ENCODE measurements at places on chromosomes 7 and 10.
A peak's percentile ranks its signal among the peaks of the same experiment; 100 is the strongest.

- no peak for DNase-seq
Measured at GRCh38 chr10:118714366-118714765, 40.4 kb downstream of the CACUL1 start.

DNA sequence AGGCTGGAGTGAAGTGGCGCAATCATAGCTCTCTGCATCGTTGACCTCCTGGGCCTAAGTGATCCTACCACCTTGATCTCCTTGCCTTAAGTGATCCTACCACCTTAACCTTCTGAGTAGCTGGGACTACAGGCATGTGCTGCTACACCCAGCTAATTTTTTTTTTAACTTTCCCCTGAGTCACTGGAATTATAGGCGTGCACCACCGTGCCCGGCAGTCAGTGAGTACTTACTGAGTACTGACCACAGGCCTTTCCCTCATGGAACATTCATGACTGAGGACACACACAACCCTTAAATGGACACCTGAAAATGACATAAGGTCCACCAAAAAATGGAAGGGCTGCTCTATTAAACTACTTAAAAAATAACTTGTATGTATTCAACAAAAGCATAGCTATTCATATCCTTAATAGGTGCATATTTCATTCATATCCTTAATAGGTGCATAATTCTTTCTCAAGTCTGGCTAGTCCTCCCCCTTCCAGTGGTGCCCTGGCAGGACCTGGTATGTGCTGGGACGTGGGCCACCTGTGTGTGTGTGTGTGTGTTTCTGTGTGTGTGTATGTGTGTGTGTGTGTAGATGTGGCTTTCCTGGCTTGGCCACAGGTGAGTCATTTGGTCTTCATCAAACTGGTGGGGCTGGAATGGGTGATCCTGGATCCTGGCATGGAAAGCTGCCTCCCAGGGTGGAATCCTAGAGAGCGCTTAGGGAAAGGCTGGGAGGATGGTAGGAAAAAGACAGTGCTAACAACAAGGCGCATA, 3.5 kb downstream of the FAM180A start:
- no peak for DNase-seq

GRCh38 chr10:132652936-132653590, 115.5 kb downstream of the INPP5A start:
- no peak for DNase-seq

DNA sequence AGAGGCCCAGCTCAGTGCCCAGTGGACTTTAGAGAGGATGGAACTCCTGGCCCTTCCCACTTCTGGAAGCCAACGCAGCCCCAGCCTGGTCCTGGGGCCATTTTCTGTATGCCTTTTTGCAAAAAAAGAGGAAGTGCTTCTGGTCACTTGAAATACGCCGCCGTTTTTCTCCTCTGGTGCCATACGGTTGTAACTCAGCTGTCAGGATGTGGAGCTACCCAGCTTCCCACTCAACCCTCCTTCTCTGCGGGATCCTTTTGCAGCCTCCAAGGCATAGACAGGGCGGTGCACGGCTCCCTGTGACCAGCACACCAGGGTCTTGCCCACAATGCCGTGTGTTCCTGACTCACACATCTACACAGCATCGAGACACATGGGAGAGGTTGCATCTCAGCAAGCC, 369.6 kb downstream of the TCERG1L start:
- DNase-seq = no peak

- DNase-seq = no peak
Measured at GRCh38 chr7:99674995-99675742, 4.6 kb downstream of the CYP3A5 start.

DNA sequence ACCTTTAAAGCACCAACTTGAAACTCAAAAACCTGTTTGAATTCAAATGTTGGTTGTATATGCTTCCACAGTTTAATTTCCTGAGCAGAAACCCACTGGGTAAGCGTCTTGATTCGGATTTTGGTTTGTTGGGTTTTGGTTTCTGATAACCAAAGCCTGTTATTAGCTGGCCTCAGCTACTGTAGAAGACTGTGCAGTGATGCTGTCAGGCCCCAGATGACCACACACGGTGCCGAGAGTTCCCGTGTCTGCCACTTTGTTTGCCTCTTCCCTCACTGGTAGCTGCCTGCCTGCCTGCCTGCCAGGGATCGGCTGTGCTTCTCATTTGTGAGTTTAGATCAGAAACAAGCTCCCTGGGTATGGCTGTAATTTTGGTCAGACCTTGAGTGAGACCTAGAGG, 5.6 kb downstream of the MDH2 start:
- no peak for DNase-seq

DNA sequence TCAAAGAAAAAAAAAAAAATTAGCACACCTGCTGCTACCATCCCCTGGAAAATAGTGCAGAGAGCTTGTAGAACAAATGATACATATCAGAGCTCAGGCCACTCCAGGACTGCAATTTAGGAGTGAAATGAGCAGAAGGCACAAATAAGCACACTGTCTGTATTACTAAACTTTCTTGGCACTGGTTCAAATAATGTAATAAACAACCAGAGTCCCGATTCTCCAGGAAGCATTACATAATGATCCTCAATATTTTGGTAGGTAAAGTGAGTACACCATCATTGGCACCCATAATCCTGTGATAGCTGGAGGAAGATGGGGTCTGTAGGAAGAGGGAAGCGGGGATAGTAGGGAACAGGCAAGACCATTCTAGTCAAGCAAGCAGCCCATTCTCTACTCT, 74.3 kb downstream of the SVOPL start:
- DNase-seq = no peak

DNA sequence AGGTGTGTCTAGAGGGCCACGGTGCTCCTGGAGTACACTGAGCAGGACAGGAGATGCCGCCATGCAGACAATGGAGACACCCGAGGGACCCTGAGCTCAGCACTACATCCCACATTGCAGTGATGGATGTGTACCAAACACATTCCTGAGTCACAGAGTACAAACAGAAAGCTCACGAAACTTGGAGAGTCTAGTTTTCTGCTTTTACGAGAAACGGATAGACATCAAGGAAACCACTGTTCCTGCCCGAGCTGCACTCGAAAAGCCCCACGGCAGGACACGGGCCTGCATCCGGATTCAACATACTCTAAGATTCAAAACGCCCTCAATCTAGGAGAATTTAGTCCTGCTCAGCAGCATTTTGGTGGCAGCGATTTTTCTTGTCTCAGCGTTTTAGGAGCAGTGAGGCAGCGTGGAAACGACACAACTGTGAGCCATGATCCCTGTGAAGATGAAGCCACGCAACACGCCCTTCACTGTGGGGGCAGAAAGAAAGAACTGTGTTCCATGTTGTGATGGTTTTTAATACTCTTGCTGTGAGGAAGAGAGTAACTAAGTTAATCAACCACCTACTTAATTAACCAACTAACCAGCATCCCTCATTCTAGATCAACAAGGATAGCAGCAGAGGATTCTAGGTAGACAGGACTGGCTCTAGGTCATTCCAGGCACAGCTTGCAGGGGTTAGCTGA, 3.2 kb downstream of the TNS3 start:
- no peak for DNase-seq

DNA sequence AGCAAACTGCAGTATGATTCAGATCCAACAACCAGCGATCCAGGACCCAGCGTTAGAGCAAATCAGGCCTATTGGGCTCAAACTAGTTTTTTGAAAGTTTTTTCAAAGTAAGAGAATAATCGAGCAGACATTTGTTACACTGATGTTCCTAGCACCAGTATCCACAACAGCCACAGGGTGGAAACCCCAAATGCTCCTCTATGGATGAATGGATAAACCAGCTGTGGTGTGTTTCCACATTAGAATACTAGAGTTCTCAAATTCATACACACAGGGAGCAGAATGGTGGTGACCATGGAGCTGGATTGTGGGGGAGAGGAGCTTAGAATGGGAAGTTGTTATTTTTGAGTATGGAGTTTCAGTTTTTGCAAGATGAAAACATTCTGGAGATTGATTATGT, 60.7 kb downstream of the PDIA4 start:
- DNase-seq = no peak

DNA sequence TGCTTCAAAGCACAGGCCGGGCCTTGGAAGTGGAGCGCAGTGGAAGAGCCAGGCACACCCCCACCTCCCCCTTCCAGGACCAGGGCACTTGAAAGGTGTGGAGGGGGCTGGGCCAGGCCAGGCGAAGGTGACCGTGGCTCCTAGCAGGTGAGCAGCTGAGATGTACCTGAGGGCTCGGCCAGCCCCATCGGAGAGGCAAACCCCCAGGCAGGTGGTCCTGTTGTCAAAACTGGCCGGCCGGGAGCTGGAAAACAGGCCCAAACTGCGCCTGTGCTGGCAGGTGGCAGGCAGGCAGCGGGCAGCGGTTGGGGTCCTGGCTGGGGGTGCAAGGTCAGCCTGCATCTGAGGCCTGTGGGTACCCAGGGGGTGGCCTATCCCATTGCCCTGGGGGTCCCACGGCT, 96.4 kb upstream of the DNAAF5 start:
- DNase-seq = no peak

DNA sequence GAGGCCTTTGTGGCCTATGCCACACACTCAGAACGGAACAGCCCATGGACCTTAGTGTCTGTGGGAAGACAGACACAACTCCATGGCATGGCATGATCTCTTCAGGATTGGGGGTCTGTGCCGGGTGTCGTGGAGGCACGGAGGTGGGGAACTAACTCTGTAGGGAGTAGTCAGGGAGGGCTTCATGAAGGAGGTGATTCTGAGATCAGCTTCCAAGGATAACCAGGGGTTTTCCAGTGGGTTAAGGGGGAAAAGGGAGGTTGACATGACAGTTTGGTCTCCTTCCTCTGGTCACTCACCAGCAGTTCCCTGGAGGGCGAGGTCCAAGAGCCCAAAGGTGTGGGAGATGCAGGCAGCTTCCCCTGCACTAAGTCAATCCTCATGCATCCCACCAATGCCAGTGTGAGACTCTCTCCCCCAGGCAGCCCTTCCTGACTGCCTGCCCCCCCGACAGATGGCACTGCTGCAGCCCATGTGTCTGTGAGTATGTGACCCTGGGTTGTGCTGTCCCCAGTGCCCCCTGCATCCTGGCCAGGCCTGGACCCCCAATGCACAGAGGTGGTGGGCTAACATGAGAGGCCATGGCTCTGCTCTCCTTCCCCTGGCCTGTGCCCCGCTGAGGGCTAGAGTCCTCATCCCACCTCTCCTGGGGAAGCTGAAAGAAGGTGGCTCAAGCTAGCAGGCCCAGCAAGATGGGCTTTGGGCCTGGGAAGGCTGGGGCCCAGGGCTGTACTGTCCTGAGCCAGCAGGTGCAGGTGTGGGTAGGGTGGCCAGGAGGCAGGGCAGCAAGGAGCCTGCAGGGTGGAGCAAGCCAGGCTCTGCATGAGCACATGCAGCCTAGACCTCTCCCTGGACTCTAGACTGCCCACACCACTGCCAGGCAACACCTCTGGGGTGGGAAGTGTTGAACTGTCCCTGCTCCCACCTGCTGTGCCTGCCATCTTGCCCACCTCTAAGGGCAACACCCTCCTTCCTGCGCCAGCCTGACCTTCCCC, 39.7 kb downstream of the RASGEF1A start:
- peak; percentile 17 for DNase-seq

DNA sequence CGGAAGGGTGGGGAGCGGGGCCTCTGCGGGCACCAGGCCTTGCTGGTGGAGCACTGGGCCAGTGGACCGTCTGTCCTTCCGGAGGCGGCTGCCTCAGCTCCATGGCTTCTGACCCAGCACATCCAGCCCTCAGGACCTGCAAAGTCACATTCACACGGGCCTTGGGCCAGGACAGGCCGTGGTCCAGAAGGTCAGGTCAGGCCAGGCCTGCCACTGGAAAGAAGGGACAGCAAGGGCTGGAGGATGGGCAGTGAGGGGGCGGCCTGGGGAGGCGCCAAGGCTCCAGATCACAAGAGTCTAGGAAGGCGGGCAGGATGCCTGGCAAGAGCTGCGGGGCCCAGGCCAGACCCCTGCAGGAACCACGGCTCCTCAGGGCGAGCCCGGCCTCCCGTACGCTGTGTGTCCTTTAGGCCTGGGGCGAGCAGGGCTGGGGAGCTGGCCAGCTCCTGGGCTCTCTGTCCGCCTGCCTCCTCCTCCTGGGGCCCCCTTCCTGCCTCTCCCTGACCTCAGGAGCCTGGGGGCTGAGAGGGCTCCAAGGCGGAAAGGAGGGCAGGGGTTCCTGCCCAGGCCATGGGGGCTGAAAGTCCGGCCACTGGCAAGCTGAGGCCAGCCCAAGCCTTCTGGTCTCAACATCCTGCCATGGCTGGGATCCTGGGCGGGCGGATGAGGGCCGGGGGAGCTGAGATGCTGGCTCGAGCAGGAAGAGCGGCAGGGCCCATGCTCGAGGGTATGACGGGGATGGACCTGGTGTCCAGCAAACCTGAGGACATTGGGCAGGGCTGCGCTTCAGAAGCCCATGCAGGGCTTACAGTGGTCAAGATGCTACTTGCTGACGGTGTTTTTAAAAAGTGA, 225.8 kb downstream of the ELFN1 start:
- DNase-seq = no peak

DNA sequence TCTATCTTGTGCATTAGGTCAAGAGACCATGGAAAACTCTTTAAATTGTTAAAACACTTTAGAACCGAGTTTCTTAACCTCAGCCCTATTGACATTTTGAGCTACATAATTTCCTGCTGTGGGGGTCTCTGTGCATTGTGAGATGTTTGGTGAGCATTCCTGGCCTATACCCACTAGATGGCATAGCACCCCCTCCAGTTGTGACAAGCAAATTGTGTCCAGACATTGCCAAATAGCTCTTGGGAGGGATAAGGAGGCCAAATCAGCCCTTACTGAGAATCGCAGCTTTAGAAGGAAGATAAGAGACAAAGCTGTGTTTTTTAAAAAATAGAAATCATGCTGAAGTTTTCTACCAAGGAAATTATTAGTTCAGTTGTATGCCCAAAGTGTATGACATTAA, 1158.5 kb upstream of the C7orf33 start:
- no peak for DNase-seq

DNA sequence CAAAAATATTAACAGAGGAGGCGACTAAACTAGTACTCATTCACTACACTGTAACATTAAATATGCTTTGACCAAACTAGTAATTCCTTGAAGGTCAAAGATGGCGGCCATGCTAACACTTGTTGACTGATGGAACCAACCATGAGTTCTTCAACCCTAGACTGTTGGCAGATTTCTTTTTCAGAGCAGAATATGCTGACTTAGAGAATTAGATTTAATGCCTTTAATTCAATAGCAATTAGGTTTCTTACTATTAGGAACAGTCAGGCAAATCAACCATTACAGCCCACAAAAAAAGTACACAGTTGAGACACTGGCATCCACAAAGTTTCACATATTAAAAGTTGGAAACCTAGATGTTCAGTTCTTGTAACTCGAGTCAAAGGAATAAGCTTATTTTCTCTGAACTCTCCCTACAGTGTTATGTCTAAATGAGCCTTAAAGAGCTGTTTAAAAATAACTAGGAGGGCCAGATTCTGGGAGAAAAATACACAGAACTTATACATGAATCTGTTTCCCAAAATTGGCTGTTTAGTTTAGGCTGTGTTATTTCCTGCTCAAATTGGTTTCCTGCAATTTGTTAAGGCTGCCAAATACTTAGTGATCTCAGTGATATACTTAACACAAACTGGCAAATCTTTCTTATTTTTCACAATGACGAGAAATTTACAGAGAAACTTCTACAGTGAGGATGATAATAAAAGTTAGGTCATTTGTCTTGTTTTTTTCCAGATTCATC, 17.6 kb downstream of the CHCHD3 start:
- DNase-seq = no peak
